ENCODE measurements at places on chromosomes 12 and 14.
A peak's percentile ranks its signal among the peaks of the same experiment; 100 is the strongest.

DNA sequence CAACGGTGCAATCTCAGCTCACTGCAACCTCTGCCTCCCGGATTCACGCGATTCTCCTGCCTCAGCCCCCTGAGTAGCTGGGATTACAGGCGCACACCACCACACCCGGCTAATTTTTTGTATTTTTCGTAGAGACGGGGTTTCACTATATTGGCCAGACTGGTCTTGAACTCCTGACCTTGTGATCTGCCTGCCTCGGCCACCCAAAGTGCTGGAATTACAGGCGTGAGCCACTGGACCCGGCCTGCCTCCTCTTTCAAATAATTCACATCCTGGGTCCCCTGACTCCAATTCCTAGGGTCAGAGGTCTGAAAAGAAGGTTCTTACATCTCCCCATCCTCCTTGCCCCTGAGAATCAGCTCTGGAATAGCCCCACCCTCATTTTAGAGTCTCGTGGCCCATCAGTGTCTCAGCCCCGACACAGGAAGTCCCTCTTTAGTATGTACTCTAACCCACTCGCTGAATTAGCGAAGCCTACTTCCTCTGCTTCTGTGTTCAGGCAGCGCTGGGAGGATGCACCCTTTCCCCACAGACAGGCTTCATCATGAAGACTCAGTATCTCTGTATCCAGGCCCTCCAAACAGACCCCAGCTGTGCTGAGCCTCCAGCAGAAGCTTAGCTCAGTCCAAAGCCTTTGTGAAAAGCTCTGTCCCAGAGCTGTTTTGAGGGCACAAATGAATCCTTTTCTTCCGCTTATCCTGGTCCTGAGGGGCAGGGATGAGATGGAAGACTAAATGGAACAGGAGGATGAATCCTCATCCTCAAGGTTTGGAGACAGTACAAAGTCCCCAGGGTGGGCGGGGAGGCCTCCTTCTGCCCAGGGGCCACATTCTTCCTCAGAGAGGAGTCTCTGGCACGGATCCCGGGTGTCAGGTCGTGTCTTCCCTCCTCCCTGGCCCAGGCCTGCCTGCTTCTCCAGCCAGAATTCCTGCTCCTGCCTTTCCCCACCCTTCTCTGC lies 3.5 kb downstream of the LPAR5 start:
- DNase-seq, result no peak

- DNase-seq, result no peak
Observed at GRCh38 chr12:45355730-45356129, 139.8 kb downstream of the ANO6 start.

GRCh38 chr14:56745097-56745496 lies 65.2 kb downstream of the OTX2 start:
- DNase-seq, result no peak

DNA sequence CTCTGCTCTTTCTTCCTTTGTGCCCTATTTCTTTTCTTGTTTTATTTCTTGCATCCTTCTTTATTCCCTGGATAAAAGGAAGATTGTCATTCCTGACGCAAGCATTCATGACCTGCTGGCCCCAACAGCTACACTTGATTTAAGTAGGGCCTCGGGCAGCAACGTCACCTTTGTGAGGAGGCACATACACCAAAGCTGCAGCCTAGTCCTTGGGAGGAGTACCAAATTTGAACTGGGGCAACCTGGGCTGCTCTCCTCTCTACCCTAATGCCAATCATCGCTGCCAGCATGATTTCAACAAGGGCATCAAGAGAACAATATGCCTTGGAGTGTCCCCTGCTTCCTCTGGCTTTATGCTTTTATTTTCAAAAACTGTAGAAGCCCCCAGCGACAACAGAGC lies 76.4 kb downstream of the C12orf50 start:
- DNase-seq, result no peak

DNA sequence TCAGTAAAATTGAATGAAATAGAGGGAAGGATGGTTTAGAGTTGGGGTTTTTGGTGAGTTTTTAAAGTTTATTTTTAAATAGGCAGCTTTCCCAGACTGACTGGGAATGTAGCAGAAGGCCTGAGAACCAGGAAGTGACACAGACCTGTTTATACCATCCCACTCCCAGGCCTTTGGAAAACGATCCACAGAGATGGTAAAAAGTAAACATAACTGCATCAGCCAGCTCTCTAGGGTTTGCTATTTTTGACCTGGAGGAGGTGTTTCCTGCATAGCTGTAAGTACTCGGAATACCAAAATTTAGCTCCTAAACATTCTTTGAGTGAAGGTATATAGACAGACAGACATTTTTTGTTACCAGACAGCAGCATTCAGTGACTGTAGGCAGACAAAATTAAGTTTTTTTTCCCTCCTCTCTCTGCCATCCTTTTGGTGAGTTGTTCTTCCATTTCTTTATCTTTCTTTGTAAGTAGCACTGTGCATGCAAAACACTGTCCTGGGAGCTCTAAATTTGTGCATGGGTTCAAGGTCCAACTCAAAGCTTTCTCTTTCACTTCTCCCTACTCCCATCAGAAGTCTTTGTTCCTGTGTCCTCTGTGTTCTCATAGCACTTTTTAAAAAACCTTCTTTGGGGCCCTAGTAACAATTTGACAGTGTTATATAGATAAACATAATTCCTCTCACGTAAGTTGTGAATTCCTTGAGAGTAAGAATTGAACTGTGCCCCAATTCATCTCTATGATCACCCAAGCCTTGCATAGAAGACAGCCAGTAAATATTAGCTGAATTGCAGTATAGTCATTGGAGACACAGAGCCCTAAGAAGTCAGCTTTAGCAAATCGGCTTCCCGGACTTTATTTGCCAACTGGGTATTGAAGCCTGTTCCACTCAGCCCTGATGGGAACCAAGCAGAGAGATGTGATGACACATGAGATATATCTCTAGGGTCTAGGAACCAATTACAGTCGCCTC lies 37.4 kb downstream of the SUSD6 start:
- no peak for DNase-seq

- no peak for DNase-seq
Observed at GRCh38 chr12:114294303-114294685, 111.7 kb downstream of the TBX5 start.

DNA sequence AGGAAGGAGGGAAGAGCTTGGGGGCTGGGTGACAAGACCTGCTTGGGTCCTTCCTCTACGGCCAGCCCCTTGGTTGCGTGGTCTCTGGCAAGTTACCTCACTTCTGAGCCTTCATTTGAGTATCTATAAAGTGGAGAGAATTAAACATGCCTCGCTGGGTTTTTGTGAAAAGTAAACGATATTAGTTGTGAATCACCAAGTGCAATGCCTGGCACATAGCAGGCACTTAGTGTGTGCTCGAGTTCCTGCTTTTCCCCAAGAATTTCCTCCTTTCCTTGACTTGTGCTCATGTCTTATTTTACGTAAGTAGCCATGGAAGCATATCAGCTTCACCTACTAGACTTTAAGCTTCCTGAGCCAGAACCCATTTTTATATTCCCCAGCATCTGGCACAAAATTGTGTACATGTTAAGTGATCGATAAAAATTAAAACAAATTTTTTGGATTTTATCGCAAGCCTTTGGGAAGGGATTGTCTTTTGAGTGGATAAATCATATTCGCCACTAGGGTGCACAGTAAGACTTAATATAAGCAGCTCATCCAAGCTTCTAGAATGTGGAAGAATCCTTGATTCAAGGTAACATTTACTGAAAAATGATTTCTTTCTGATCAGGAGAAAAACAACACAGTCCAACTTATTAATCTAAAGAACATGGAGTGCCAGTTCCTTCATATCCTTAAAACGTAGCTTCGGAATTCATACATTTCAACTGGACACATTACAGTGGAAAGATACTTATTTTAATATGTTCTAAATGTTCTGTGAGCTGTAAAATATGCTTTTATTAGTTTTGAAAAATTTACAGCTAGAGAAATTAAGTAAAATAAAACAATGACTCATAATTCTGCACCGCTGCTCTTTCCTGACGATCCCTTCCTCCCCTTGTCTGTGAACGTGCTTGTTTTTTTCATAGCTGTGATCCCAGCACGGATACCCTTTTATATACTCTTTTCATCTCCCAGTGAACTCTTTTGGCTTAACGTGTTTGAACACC lies 62.0 kb downstream of the SLC25A47 start:
- DNase-seq, result peak; percentile 56

DNA sequence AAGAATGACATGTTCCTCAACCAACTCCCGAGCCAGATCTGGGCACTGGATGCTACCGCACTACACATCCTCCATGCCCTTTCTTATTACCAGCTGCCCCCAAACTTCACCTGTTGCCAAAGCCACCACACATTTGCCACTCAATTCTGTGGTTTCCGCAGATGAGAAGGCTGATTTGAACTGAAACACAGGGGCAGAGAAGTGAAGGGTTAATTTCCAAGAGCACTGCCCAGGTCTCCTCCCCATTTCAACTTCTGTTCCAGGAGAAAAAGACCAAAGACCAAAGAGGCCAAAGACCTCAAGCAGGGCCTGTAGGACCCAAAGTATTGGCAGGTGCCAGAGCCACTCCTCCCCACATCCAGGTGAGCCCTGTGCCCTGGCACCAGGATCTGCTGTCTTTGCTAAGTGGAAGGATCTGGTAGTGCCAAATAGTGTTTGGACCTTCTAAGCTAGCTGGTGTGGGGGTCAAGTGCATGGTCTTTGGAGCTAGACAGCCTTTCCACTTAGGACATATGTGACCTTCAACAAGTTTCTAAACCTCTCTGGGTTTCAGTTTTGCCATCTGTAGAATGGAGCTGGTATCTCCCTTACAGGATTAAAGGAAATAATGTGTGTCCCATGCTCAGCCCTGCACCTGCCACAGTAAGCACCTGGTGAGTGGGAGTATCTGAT lies 8.0 kb downstream of the DHRS1 start:
- no peak for DNase-seq

DNA sequence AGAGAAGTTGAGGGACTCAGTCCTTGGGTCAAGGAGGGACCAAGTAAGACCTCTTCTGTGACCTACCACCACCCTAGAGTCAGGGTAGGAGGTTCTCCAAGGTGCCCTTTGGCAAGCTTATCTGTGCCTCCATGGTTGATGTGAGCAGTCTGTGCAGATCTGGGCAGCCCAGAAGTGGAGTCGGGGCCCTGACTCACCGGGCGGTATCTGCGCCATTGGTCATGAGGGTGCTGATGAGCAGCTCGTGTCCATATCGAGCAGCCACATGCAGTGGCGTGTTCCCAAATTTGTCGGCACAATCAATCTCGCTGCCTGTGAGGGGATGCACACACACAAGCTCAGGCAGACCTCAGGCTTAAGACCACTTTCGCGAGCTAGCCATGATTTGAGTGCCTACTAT lies 5.1 kb downstream of the ANKRD52 start:
- no peak for DNase-seq

GRCh38 chr12:67595365-67595764 lies 53.2 kb upstream of the DYRK2 start:
- no peak for DNase-seq

GRCh38 chr14:92383805-92384204 lies 60.8 kb downstream of the SLC24A4 start:
- no peak for DNase-seq

DNA sequence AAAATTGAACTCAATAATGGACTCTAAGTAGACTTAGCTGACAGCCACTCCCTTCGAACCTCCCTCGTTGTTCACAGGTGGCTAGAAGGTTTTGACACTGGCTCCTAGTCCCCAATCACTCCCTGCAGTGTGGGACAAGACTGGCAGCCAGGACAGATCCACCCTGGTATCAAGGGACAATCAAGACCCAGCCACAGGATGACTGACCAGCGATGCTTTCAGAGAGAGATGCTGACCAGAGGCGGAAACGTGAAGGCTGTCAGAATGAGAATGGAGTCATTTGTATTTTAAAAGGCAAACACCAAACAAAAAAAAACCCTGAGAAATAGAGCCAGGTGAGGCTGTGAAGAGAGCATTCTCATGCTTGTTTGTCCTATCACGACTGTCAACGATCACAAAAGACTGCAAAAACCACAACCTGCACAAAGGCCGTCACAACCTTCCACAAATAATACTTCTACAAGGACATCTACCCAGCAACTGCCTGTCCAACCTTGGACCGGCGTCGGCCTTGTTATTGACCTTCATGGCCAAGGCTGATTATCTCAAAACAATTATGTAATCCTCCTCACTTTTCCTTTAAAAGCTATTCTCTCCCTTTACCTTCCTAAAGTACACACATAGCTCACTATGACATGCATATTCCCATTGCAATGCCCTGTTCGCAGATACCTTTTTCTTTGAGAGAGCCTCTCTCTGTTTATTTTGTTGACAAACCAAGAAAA lies 13.2 kb downstream of the EIF5 start:
- DNase-seq, result no peak

DNA sequence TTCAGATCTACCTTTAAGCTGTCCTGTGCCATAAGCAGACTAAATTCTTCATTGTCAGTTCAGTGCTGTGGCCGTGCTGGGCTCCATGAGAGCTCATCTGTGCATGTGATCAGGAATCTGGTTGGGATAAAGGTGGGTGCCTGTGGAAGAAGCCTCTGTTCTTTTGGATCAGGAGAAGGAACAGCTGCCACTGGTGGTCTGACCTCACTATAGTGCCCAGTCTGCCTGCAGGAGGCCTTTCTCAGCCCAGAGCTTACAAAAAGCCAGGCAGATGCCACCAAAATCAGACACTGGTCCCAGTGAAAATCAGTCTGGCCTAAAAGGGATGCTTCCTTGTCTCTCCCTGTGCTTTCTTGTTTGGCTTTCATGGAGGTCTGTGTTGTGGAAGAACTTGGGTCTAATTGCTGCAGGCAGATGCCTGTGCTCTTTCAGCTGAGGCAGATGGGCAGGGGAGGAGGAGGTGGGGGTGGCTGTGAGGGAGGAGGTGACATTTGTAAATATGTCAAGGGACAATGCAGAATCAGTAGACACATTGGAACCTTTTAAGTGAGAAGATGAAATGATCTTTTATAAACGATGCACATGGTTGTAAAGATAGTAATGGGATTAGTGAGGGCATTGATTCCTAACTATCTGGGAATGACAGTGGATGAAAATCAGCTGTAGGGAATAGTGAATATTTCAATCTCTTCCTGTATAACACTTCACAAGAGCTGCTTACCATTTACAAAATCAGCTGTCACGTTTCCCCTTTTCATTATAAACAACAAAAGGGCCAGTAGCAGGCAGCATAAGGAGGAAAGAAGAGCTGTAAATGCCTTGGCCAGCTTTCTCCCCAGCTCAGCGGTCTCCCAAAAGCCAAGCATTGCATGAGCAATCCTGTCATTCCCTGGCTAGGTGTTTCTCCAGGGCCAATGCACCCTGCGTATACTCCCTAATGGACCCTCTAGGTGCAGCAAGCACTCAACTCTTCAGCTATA lies 44.6 kb downstream of the CACNA2D4 start:
- DNase-seq, result no peak

GRCh38 chr12:93518725-93519124 lies 51.4 kb downstream of the MRPL42 start:
- DNase-seq, result no peak

GRCh38 chr14:30108975-30109700 lies 181.5 kb upstream of the PRKD1 start:
- DNase-seq, result peak; percentile 82

GRCh38 chr14:100126401-100126800 lies 33.0 kb downstream of the DEGS2 start:
- no peak for DNase-seq
